ENCODE measurements at places on chromosomes 3 and 15. TPM values are rescaled to one million over a fixed set of nuclear protein-coding genes. Genes with fewer than 3 reads are reported as not detected.

The IRAK2 gene
- total RNA-seq, result 5.5 TPM

The KBTBD13 gene
- total RNA-seq, result not detected

The CILP gene
- total RNA-seq, result 0.28 TPM

The PTX3 gene
- total RNA-seq, result 679 TPM

The ANKRD34C gene
- total RNA-seq, result not detected

The CYP1A2 gene
- total RNA-seq, result not detected

The RBMS3 gene
- total RNA-seq, result 157 TPM

Data from smooth muscle cell of bladder (primary cell).